ENCODE measurements at places on chromosomes 11 and 22. TPM values are rescaled to one million over a fixed set of nuclear protein-coding genes. Genes with fewer than 3 reads are reported as not detected.

DNA sequence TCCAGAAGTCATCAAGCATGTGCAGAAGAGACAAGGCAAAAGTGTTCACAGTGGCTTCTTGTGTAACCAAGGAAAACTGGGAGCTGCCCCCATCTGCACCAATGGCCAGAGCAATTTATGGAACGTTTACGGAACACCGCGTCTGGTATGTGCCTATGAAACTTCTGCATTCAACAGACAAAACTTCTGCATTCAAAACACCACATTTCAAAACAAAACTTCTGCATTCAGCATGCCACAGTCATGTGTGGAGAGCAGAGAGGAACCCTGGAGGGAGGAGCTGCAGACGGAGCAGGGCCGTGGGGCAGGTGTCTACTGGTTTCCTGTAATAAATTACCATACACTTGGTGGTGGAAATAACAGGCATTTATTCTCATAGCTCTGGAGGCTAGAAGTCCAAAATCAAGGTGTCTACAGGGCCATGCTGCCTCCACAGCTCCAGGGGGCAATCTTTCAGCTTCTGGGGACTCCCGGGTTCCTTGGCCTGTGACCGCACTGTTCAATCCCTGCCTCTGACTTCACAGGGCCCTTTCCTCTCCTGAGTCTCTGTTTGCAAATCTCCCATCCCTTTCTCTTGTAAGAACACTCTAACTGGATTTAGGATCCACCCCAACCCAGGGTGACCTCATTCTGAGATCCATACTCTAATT lies 32.2 kb downstream of the RPL3 start:
- no peak for DNase-seq

The NXPE4 gene
- total RNA-seq, result not detected

The TEX12 gene
- 0.31 TPM for total RNA-seq

The CHRM1 gene
- total RNA-seq, result not detected

The SLC22A12 gene
- total RNA-seq, result not detected

DNA sequence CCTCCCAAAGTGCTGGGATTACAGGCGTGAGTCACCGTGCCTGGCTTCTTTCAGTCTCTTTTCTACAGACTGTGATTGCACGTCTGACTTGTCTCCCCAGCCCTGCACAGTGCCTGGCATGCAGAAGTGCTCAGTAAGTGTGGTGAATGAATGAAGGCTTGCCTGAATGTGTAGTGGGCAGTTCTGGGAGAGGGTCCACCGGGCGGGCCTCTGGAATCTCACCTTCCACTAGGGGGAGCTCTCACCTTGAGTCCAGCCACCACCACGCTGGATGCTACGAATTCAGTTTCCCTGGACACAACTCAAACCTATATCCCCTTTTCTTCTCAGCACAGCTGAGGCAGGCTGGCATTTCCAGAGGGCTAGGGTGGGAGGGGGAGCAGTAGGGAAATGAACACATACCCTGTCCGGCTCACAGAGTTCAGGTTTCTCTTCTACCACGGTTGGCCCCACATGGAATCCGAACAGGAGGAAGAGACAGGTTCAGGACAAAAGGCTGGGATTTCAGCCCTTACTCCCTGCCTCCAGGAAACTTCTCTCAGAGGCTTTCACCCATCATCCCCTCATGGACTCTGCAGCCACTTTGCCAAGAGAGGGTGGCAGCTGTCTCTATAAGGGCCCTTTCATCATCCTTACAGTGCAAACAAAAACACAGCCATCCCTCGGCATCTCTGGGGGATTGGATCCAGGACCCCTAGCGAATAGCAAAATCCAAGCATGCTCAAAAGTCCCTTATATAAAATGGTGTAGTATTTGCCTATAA lies 86.8 kb downstream of the NECTIN1 start:
- no peak for DNase-seq

The AMOTL1 gene
- total RNA-seq, result 20.2 TPM

DNA sequence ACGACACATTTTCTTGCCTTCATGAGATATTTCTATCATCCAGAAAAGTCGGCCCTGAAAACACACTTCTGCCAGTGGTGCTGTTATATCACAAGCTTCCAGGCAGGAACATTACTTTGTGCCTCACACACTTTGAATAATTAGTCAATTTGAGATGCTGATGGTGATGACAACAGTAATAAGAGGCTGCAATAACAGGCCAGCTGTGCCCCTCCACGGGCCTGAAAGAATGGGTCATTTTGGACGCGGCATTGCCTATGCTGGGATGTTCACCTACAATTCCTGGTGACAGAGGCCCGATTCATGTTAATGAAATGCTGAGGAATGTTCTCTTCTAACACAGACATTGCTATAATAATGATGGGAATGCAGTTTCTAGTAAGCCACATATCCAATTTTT lies 463.8 kb upstream of the KIRREL3 start:
- no peak for DNase-seq

The NPTXR gene
- total RNA-seq, result 7.8 TPM
